ENCODE measurements at places on chromosomes 2 and 18.

GRCh38 chr2:72915320-72915906, 1.9 kb upstream of the EMX1 start:
- no peak for DNase-seq

GRCh38 chr2:120750488-120751210, 15.0 kb downstream of the GLI2 start:
- no peak for DNase-seq

DNA sequence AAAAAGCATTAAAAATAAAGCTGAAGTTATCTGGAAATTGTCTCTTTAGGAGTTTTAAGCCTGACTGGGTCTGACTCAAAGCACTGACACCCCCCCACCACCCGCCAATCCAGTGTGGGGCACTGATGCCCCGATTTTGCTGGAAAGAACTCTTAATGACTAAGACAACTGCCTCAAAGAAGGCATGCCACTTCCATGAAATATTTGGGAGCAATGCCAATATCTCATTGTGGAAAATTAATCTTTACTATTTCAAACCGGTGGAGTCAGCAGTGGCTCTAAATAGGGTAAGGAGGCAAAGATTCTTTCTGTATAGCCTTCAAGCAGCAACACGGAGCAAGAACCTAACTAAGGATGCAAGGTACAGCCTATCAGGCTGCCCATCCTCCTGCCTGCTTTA, 4.5 kb downstream of the FKBP7 start:
- DNase-seq, result no peak

- DNase-seq, result peak; percentile 7
Measured at GRCh38 chr2:10530607-10531239, 82.6 kb upstream of the ODC1 start.

- DNase-seq, result peak; percentile 16
Measured at GRCh38 chr2:186848873-186849578, at the start of gene ZSWIM2. TSS of gene ZSWIM2 (minus strand) at chr2:186849170. CDS start at chr2:186849130, 40 bp downstream.

GRCh38 chr2:231276987-231277386, 78.6 kb downstream of the ARMC9 start:
- no peak for DNase-seq

GRCh38 chr2:83851066-83851465, 608.0 kb downstream of the SUCLG1 start:
- no peak for DNase-seq

DNA sequence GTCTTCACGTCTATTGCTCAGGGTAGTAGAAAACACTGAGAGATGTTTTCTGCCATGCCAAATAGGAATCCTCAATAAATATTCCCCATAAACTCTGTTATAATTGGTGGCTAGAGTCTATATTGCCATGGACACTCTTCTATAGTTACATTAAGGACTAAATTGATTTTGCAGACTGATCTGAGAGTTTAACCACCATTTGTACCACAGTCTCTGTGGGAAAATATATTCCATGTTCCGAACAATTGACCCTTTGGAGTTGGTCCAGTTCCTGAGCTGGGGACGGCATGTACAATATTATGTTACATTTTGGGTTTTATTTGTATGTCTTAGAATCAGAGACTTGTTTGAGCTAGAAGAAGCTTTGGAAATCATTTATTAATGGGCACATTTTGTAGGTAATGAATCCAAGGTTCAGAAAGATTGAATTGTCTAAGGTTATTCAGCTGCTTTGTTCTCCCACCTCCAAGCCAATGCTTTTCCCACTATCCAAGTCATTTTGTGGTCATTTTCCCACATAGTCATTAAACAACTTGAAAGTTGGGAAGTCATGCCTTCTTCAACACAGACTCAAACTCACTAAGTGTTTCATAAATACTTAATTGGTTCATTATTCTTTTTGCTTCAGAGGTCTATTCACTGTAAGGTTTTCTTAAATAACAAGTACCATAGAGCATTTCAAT, 5.1 kb upstream of the PPP1CB start:
- no peak for DNase-seq

- no peak for DNase-seq
Measured at GRCh38 chr18:67261931-67262552, 254.5 kb downstream of the DSEL start.

DNA sequence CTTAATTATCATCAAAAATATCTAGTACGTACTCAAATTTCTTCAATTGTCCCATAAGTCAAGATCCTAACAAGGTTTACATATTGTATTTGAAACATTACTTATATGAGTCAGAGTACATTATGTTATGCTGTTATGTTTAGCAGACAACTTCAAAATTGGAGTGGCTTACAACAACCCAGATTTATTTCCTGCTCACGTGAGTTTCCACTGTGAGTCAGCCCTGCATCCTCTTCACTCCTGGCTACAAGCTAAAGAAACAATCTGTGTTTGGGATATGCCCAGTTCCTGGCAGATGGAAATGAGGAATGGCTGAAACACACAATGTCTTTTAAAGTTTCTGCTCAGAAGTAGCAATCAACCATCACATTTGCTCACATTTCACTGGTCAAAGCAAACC, 31.5 kb upstream of the TANC1 start:
- no peak for DNase-seq

- no peak for DNase-seq
Measured at GRCh38 chr2:117771969-117772630, 42.4 kb upstream of the DDX18 start.

GRCh38 chr18:77422974-77423867, 173.6 kb downstream of the GALR1 start:
- no peak for DNase-seq

DNA sequence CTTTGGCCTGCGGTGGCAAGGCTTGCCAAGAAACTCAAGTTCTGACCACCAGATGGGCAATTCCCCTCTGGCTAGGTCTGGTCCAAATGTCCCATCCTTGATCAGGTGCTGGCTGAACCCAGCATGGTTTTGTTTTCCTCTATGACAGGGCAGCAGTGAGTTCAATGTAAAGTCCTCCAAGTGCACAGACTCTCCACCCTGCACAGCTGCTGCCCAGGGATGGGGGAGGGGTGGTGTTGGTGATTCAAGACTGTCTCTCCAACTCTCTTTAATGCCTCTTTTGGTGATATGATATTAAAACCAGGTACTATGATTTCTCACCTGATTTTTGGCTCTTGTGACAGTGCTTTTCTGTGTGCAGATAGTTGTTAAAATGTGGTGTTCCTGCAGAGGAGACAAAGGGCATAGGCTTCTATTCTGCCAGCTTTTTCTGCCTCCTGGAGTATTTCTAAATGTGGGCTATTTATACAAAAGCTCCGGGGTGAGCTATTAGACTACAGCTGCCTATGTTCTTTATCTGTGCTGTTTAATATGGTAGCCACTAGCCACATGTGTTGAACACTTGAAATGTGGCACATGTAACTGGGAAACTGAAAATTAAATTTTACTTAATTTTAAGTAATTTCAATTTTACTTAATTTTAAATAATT, 64.0 kb upstream of the STK39 start:
- no peak for DNase-seq

DNA sequence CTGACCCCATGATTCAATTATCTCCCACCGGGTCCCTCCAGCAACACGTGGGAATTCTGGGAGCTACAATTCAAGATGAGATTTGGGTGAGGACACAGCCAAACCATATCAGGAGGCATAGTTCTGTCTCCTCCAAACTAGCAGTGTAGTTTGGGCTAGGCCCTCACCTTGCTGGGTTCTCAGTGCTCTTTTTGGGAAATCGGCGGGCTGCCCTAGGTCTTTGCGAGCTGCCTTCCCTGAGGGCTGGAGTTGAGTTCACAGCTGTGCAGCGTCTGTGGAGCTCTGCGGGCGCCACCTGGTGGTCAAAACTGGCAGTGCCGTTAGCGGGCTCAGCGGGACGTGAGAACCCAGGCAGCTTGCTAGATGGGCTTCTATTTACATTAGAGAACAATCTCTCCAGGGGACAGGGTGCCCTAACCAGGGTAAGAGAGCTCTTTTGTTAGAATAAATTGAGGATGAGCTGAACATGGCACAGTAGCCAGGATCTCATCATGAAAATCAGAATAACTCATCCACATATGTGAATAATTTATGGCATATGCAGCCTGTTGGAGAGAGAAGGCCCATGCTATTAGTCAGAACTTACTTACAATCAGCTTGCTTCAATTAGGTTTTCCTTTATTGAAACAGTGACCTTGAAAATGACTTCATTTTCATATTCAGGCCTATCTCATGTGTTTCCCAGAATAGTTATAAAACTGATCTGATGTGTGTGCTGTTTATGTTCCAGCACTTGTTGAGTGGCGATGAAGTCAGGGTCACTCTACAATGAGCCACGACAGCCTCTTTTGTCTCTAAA, 27.4 kb upstream of the YES1 start:
- peak; percentile 92 for DNase-seq

GRCh38 chr2:133171393-133172004, 396.8 kb downstream of the NCKAP5 start:
- DNase-seq, result no peak

- DNase-seq, result no peak
Measured at GRCh38 chr2:50443868-50444630, 587.9 kb downstream of the NRXN1 start.

DNA sequence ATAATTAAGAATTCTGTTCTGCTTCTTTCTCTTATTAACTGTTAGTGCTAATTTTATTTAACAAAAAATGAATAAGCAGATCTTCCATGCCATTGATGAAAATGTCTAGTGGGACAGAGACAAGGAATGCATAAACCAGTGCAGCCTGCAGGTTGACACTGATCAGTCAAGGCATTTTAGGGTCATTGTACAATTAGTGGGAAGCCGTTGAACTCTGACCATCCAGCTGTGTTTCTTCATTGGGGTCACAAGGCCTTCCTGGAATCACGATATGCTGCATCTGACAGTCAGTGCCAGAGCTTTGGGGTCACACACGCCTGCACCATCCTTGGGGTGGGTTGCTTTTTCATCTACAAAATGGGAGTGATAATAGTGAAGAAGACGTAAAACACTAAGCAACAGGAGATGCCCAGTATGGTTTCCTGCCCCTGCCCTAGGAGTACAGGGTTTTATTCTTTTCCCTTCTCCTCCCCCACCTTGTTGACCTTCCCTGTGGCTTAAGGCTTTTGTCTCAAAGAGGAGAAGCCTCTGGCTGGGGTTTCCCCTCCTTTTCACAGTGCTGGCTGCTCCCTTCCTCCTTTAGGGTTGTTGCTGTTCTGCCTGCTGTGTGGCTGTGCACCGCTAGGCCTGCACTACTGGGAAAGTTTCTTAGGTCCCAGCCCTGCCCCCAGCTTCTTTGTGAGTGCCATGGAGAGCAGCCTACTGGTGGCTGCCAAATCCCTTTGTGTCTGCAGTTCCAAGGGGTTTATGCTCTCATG, 245.6 kb downstream of the TPGS2 start:
- no peak for DNase-seq

- no peak for DNase-seq
Measured at GRCh38 chr2:203341741-203342310, 13.6 kb downstream of the ABI2 start.

DNA sequence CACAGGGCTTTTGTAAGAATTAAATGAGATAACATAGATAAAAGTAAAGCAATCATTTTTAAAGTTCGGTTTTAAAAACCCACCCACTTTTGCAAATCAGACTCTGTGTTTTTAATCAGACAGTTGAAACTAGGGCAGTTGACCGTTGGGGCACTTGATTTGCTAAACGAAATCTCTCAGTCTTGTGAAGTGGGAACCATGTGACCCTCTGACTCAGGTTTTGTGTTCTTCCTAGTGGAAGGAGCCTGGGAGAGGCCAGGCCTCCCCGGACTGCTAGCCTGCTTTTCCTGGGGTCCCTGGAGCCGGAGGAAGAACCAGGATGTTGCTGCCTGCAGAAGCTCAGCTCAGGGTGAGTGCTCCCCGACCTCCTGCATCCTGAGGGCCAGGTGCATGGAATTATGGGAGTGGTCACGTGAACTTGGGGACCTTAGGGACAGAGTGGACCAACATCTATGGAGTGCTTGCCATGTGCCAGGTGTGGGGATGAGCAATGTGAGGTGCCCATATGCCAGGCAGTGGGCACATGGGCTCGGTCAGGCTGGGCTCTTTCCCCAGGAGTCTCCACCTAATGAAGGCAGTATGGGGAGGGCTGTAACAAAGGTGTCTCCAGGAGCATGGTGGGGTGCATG, 3.9 kb downstream of the C2orf72 start:
- no peak for DNase-seq

GRCh38 chr2:138424436-138425140, 77.0 kb upstream of the SPOPL start:
- DNase-seq, result no peak

GRCh38 chr18:21167641-21168377, 56.2 kb upstream of the ROCK1 start:
- no peak for DNase-seq

Data from activated T-cell treated with anti-CD3 and anti-CD28 coated beads, Interleukin-2, amount 50 U/mL, for 1 hour (primary cell).